ENCODE measurements at places on chromosomes 5 and 9.

GRCh38 chr5:38723426-38723825 lies 122.4 kb upstream of the OSMR start:
- no peak for DNase-seq

GRCh38 chr9:112705768-112706427 lies 12.0 kb downstream of the INIP start:
- no peak for DNase-seq

GRCh38 chr9:78439866-78440830 lies 143.2 kb downstream of the PSAT1 start:
- DNase-seq, result no peak

- DNase-seq, result no peak
These were observed 286.1 kb upstream of the ACTBL2 start for GRCh38 chr5:57768745-57769144.

DNA sequence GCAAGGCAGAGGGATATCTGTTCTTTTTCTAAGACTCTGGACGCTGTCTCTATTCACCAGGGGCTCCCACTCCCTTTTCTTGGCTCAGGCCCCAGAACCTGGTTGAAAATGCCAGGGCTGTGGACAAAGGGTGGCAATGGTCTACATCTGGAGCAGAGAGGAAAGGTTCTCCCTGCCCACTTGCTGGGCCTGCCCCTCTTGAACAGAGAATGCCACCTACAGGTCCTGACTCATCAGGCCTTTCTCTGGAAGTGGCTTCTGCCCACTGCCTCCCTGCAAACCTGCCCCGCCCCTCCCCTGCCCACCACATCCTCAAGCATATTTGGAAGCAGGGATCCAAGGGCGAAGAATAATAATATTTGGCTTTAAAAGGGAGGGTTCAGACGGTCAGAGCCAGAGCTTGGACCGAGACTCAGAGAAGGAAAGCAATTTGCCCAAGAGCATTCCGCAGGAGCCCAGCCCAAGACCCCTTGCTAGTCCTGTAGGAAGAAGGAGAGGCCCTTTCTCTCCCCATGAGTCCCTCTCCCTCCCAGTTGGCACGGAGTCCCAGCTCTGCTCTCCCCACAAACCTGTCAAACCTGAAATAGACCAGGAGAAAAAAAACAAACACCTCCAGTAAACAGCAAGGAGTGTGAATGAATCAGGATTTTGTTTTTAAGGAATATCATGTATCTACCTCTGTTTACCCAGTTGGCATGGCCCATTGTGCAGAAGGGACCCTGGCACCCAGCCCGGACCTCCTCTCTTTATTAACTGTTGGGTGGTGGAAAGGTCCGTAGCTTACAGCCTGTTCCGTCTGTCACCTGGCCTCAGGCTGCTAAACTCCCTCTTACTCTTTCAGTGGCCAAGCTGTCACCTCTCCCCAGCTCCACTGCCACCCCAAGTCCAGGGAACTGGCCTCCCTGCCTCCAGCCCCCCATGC lies 37.7 kb upstream of the STXBP1 start:
- DNase-seq, result no peak

DNA sequence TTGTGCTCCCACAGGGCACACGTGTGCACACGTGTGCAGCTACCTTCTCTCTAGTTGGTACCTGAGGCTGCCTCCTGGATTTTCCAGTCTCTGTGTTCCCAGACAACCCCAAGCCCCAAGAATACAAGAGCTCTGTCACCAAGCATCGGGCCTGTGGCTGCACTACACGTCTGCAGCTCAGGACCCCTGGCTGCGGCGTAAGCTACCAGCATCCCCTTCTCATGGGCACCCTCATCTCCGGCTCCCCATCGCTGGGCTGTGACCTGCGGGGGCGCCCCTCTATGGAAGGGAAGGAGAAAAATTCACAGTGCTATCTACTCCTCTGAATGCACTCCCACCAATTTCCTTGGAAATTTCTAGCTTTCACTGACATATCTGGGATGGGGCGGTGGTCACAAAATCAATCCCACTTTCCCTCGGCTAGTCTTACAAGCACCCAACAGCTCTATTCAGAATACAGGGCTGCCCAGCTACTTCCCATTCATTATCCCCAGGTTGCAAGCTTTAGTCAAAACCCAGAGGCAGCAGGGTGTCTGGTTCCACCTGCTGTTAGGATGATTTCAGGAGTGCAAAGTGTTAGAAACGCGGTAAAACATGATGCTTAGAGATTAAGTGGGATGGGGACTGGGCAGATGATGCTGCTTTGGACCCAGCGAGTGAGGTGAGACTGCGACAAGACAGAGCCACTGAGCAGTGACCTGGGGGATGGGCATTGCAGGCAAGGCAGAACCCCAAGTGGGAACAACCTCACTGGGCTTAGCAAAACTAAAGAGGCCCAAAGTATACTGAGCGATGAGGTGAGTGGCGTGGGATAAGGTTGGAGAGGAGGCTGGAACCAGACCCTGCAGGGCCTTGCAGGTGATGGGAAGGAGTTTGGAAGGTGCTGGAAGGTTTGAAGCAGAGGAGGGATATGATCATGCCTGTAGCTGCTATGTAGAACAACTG lies 121.7 kb downstream of the KCNIP1 start:
- DNase-seq, result no peak

Data from BJ (cell line).